ENCODE measurements at places on chromosomes 2 and 18. TPM values are rescaled to one million over a fixed set of nuclear protein-coding genes. Genes with fewer than 3 reads are reported as not detected.

AFF3 gene
- 3.5 TPM for total RNA-seq

DNA sequence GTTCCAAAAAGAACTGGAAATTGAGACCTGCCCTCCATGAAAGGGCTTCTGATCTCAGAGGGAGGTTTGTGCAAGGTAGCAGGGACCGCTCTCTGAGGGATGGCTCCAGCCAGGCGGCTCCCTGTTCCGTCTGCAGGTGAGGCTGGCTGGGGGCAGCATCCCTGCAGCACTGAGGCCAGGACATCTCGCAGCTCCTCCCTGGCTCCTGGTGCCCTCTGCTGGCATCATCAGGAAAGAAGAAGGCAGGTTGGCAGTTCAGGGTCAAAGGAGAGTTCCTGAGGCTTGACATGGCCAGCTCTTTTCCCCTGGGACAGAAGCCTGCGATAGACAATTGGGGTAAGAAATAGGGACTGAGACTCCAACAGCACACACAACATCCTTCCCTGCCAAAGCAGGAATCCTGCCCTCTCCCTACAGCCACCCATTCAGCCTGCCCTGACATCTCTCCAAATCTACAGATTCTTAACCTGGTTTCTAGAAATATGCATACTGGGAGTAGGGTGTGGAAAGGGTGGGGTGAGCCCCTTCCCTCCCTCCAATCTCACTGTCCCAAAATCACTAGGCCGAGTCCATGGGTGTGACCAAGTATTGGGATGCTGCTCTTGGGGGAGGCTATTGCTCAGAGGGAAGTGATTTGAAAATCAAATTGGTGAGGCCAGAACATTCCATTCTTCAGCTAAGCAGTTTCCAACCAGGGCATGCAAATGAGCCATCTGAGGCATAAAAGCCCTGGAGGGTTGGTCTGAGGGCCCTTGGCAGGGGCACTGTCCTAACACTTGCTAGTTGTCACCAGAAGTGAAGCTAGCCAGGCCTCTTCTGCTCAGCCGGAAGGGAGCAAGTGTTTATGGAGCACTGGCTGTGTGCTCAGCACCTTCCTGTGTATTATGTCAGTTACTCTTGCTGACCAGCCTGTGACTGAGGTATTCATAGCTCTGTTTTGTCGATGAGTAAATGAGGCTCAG lies 185.4 kb downstream of the TFCP2L1 start:
- DNase-seq = no peak

DNA sequence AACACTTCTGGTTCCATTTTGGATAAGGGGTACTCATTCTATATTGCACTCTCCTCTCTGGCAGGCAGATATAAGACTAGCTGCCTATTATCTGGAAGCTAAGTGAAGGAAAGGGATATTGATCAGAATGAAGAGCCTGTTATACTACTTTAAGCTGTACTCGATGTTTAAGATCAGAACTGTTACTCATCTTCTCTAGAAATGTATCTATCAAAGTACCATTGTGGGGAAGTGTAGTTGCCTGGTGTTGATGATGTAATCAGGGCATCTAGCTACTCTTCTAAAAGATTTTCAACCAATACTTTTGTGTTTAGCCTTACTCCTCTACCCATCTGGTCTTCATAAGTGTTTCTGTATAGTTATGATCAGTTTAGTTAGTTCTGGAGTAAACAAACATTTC lies 5.8 kb downstream of the CAMKMT start:
- DNase-seq = no peak

SCN3A gene
- total RNA-seq = not detected

- no peak for DNase-seq
Measured at GRCh38 chr2:222311978-222312738, 13.4 kb upstream of the PAX3 start.

GRCh38 chr2:40488101-40488601 lies 36.3 kb upstream of the SLC8A1 start:
- no peak for DNase-seq

- DNase-seq = no peak
Measured at GRCh38 chr2:96184188-96184587, 24.4 kb downstream of the STARD7 start.

GRCh38 chr18:46892842-46893241 lies 24.5 kb downstream of the PIAS2 start:
- no peak for DNase-seq

Measured in activated CD8-positive, alpha-beta T cell treated with anti-CD3 and anti-CD28 coated beads for 36 hours (primary cell).